ENCODE measurements at places on chromosomes 3 and 15.
A peak's percentile ranks its signal among the peaks of the same experiment; 100 is the strongest.

DNA sequence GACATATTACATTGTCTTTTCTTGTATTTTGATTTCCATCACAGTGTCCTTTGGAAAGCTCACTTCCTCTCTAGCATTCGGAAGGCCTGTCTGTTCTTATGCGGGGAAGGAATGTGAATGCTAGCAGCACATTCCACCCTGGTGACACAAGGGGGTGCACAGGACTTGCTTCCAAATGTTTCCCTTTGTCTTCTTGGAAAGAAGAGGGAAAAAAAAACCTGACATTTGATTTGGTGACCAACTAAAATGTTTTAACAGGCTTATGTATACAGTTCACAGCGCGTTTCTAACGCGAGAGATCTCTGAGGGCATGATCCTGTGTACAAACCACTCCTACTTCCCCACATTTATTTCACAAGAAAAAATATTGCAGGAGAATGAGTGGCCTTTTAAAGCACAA is 107.6 kb upstream of the FXR1 start:
- DNase-seq = no peak

DNA sequence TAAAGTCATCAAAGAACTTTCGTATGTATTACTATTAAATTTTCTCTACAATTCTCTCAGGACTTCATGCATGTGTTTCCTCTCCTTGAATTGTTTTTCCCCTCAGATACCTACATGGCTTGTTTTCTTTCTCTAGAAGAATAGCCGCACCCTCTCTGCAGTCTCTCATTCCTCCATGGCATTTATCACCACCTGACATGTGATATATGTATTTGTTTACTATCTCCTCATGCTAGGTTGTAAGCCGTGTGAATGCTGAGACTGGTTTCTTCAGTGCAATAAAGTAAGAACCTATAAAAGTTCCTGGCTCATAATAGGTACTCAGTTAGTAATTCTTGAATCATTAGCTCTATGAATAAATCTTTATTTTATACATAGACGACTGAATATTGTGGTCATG is 149.2 kb downstream of the CNTN4 start:
- no peak for DNase-seq

GRCh38 chr3:171088964-171089754 is 62.6 kb upstream of the SLC2A2 start:
- peak; percentile 61 for DNase-seq

DNA sequence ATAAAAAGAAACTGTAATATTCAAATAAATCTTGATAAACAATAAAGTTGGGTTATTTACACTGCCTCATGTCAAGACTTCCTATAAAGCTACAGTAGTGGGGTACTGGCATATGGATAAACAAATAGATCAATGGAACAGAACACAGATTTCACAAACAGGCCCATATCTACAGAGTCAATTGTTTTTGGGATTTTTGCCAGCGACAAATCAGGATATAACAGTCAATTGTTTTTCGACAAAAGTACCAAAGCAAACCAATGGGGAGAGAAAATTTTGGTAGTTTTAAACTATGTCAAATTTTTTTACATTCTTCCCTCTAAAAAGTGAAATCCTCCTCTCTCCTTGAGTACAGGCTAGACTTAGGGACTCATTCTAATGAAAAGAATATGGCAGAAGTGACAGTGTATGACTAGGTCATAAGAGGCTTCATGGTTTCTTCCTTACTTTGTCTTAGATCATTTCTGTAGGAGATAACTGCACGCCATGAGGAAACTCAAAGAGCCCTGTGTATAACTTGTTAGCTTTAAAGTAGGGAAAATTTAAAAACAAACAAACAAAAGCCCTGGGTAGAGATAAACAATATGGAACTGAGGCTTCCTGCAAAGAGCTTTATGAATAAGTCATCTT is 16.9 kb downstream of the IP6K1 start:
- no peak for DNase-seq

DNA sequence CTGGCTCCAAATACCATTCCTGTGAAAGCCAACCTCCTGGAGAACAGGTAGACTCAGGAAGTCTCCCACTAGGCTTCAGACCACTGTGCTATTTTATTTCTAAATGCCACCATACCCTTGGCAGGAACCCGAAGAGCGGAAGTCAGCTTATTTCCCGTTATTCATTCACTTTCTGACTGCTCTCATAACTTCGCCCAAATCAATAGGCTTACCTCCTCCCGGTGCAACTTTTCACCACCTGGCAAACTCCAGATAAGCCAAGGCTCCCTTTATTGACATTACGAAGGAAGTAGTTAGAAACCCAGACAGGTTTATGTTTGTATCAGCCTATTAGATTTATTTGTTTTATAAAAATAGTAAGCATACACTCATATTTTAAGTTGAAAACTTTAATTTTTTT is 3.3 kb upstream of the CCDC54 start:
- no peak for DNase-seq

DNA sequence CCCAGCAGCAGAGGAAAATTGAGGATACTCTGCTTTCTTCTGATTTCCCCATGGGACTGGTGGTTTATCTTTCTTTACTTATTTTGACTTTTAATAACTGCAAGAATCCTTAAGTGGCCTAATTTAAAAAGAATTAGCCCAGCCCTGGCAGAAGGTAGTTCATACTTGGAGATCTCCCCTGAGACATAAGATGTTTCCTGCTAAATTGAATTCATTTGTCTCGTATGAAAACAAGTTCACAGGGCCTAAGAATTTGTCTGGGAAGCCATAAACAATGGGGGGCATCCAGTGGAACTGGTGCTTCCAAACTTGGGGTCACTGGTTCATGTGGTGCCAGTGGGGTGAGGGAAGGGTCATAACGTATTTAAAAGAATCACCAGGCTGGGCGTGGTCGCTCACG is 283.1 kb upstream of the RASGRP1 start:
- DNase-seq = no peak

DNA sequence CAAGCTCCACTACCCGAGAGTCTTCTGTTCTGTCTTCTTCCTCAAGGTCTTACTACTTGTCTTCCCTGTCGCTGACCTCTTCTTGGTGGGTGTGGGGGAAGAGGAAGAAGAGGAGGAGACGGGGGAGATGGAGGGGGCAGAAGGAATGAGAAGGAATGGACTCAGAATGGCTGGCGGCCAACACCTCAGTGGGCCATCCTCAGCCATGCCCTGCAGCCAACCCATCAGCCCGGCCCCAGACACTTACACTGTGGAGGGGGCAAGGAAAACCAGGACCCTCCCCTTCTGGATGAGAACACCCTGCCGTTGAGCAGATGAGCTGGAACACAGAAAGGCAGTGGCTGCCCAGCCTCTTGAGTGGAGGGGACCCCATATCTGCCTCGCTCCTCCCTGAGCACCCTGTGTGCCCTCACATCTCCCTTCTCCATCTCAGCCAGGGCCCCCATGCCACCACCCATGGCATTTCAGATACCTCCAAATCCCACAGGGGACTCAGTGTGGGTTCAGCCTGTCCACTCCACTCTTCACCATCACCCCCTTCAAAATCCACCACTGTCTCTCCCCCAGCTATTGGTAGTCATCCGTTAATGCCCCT is 45.5 kb upstream of the PRR23E start:
- DNase-seq = no peak

GRCh38 chr15:40940296-40940801 is 11.2 kb downstream of the DLL4 start:
- DNase-seq = no peak

- no peak for DNase-seq
Measured at GRCh38 chr3:193883551-193883950, 252.4 kb upstream of the HES1 start.

DNA sequence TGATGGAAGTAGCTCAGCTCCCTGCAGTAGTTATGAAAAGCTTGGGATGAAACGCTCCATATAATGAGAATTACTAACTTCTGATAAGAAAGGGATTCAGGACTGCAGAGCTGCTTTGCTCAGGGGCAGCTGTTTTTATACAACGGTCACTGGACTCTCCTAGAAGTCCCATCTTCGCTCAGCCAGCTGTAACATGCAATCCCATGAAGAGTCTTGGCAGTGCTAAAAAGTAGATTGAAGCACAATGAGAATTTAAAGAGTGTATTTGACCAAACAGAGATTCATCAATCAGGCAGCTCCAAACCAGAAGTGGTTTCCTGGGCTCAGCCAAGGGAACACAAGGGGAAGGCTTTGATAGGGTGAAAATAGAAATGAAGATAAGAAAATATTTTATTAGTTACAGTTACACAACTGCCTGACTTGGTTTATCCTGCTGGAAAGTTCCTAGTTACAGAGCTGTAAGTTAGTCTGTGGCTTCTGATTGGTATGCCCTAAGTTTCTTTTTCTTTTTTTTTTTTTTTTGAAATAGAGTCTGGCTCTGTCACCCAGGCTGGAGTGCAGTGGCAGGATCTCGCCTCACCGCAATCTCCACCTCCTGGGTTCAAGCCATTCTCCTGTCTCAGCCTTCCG is 24.1 kb downstream of the SIDT1 start:
- no peak for DNase-seq

DNA sequence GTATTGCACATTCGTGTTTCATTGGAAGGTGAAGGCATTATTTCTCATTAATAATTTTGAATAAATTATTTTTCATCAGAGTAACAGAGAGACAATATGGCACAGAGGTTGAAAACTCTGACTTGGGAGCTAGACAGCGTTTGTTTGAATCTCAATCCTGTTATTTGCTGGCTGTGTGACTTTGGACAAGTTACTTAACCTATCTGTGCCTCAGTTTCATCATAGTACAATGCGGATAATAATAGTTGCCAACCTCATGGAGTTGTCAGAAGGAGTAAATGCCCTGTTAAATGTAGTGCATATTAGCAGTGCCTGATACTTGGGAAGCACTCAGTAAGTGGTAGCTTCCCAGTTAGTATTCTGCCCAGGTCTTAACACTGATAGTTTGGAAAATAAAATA is 151.7 kb downstream of the SPATA16 start:
- no peak for DNase-seq

- DNase-seq = no peak
Measured at GRCh38 chr3:102233881-102234280, 200.9 kb upstream of the ZPLD1 start.

DNA sequence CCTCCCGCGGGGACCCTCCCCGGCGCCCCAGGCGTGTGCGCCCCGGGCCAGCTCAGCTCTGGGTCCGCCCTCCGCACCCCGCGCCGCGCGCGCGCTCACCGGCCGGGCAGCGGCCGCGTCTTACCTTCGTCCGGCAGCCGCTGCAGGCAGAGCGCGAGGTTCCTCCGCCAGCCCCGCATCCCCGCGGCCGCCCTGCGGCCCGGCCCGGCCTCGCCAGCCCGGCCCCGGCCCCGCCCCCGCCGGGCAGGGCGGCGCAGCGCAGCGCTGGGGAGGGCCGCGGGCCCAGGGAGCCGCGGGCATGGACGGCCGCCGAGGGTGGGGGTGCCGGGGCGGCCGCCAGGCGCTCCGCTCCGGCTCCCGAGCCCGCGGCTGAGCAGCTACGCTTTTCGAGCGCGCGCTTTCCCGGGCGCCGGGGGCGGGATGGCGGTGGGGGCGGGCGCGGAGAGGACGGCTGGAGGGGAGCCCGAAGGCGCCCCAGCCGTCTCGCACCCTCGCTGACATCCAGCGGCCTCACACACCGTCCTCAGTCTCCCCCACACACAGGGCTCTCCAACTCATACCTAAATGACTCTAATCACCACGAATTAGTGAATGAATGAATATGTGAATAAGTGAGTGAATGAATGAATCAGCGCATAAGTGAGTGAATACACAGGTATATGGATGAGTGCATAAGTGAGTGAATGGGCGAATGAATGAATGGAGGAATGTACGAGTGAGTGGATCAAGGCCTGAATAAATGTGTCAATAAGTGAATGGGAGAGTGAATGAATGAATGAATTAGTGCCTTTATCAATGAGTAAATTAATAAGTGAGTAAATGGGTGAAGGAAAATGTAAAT is 48.5 kb upstream of the CCDC174 start:
- DNase-seq = no peak

DNA sequence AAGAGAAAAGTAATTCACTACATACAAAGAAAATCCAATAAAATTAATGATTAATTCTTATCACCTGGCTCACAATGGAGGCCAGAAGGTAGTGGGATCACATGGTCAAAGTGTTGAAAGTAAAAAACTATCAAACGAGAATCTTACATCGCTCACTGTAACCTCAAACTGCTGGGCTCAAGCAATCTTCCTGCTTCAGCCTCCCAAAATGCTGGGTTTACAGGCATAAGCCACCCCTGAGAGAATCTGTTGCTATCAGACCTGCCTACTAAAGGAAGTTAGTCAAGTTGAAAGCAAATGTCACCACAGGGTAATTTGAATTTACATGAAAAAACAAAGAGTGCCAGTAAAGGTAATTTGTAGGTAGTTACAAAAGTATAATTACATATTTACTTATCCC is 103.3 kb downstream of the PCCB start:
- no peak for DNase-seq

GRCh38 chr15:29522373-29523276 is 253.0 kb upstream of the NSMCE3 start:
- no peak for DNase-seq

GRCh38 chr15:61820951-61821350 is 239.3 kb downstream of the VPS13C start:
- DNase-seq = no peak

DNA sequence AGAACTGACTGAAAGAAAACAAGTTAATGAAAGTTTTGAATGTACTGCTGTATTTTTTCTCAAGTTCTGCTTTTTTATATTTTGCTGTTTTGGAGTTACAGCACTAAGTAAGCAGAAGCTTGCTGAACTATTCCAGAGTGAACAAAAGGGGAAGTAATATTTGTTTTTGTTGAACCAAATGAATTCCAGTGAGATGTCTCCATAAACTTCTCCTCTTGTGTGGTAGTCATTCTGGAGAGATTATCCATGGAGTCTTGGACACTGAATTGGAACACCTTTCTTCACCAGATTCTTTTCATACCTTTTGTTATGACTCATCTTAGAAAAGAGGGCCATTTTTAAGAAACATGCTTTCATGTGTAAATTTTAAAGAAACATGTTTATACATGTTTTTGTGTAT is 8.8 kb downstream of the ANKUB1 start:
- no peak for DNase-seq

DNA sequence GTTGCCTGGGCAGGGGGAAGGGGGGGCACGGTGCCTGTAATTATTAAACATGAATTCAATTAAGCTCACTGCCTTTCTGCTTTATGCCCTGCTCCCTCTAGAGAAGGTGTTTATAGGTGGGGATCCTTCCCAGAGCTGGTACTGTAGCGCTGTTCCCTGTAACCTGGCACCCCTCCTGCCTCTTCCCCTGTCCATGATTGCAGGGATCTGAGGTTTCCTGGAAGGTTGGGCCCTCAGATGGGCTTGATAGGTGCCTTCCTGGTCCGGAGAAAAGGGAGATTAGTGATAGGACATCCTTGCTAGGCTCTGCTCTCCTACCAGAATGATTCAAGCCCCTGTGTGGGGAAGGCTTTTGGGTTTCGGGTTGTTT is 2.1 kb upstream of the FAM131A start:
- peak; percentile 47 for DNase-seq

Measured in NCI-H446 (cell line).